ENCODE measurements at places on chromosomes 2 and 18. TPM values are rescaled to one million over a fixed set of nuclear protein-coding genes. Genes with fewer than 3 reads are reported as not detected.

Gene FAM237A
- not detected for total RNA-seq

- no peak overlapping the region for H3K4me3 ChIP-seq
- no peaks in the 10 kb centered on the region for H3K36me3 ChIP-seq
- no peak for DNase-seq
- H3K27ac ChIP-seq, result no peak overlapping the region
- H3K27me3 ChIP-seq, result no peaks in the 10 kb centered on the region
Observed at GRCh38 chr2:116586328-116586689, 1228.2 kb upstream of the DDX18 start.

DNA sequence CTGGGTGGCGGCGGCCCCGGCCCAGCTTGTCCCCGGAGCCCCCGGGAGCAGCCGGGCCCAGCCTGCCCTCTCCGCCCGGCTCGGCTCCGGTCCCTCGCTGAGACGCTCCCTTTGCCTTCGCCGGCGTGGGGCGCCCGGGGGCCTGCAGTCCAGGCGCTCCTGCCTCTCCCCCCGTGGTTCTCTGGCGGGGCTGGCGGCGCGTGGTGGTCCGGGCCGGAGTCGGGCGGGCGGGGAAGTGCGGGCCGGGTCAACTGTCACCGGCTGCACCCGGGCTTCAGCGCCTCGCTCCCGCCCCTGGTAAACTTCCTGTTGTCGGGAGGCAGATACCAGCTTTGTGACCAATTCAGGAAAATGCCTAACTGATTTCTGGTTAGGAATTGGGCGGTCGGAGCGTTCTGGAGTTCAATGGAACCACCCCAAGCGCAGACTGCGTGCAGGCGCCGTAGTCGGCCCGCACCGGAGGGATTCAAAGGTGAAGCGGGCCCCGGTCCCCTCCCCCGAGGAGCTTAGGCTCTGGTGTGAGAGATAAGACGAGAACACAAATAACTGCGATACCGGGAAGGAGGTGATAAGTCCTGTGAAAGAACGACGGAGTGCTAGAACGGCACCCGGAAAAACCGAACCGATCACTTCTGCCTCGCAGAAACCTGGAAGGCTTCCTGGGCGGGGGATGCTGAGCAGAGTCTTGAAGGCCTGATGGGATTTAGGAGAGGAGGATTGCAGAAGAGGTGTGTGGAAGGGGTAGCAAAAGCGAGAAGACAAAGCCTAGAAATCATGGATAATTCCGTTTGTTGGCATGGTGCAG is 891 bp downstream of the CAB39 start:
- peaks cover 43% of the 10 kb centered on the region for H3K4me1 ChIP-seq
- peak; percentile 80 for DNase-seq
- H3K4me3 ChIP-seq, result peak overlapping the region; percentile 95
- H3K27ac ChIP-seq, result peak overlapping the region; percentile 99
- no peaks in the 10 kb centered on the region for H3K36me3 ChIP-seq

- H3K4me1 ChIP-seq, result peaks cover 7% of the 10 kb centered on the region
- H3K27me3 ChIP-seq, result no peaks in the 10 kb centered on the region
- no peak overlapping the region for H3K4me3 ChIP-seq
- H3K36me3 ChIP-seq, result no peaks in the 10 kb centered on the region
Observed at GRCh38 chr2:15142069-15142689, 419.0 kb downstream of the NBAS start.

Gene SULT1C4
- total RNA-seq, result not detected

DNA sequence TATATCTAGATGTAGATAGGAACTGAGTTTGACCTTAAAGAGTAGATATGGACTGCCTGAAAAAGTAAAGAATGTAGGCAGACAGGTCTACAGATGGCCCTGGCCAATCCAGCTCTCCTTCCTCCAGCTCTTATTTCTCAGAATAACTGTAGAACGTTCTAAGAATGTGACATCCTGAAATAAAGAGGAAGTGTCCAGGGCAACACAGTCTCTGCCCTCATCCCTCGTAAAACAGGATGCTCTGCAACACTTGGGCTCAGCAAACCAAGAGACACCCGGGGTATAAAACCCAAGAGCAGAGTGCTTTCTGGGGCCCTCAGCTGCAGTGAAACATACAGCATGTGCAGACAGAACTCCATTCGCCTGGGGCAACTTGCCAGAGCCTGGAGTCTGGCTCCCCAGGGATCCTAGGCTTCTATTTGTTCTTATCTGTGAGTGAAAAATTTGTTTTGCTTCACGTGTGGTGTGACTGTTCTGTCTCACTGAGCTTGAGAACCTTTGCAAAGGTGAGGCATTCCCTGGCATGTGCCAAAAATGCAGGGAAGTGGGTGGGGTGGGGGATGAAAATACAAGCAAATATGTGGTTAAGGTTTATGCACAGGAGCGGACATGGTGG is 401.0 kb downstream of the SETBP1 start:
- no peaks in the 10 kb centered on the region for H3K27me3 ChIP-seq
- no peaks in the 10 kb centered on the region for H3K4me1 ChIP-seq
- no peak for DNase-seq
- H3K4me3 ChIP-seq, result no peak overlapping the region
- H3K27ac ChIP-seq, result no peak overlapping the region

- H3K4me3 ChIP-seq, result no peak overlapping the region
- DNase-seq, result no peak
- H3K27me3 ChIP-seq, result no peaks in the 10 kb centered on the region
- H3K4me1 ChIP-seq, result peaks cover 42% of the 10 kb centered on the region
Observed at GRCh38 chr2:45814488-45814887, 163.0 kb downstream of the PRKCE start.

DNA sequence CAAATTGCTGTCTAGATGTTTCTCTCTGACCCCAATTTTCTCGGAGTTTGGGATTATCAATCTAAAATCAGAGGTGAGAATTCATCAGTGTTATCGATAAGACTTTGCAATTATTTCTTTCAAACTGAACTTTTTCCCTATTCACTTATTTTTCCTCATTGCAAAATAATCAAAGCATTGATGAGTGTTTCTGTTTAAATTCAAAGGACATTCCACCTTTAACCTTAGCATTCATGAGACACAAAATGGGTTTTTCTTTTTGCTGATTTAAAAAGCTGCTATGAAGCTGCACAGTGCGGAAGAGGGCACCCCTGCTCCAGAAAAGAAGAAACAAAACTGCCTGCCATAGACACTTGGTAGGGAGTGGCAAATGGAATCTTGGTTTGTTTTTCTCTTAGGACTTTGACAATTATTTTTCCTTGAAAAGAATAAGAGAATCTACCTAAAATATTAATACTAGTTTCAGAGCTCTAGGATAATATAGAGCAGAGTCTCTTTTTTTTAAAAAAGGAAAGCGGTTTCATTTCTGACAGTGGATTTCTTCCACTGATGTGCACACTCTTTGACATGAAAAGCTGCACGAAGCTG is 203.4 kb downstream of the TGIF1 start:
- no peaks in the 10 kb centered on the region for H3K27me3 ChIP-seq
- no peaks in the 10 kb centered on the region for H3K36me3 ChIP-seq
- peak overlapping the region; percentile 49 for H3K27ac ChIP-seq

DNA sequence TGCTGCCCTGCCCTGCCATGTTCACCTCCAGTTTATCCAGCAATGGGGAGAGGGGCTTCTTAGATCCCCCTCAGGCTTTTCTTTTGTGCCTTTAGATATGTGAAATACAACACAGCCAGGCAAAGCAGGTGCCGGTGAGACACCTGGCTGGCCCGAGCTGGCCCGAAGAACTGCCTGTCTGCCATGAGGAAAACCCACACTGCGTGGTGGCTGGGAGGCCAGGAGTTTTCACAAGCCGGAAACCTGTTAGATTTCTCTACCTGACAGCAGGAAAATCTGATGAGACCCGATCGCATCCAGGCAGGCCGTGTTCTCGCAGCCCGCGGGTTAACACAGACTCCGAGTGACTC is 5.7 kb upstream of the GAL3ST2 start:
- DNase-seq, result no peak
- H3K4me3 ChIP-seq, result no peak overlapping the region
- H3K4me1 ChIP-seq, result peaks cover 10% of the 10 kb centered on the region
- no peak overlapping the region for H3K27ac ChIP-seq
- peaks cover 13% of the 10 kb centered on the region for H3K36me3 ChIP-seq
- peaks cover 10% of the 10 kb centered on the region for H3K27me3 ChIP-seq

- no peak overlapping the region for H3K27ac ChIP-seq
- H3K36me3 ChIP-seq, result no peaks in the 10 kb centered on the region
- H3K4me3 ChIP-seq, result no peak overlapping the region
- no peaks in the 10 kb centered on the region for H3K4me1 ChIP-seq
- no peak for DNase-seq
- no peaks in the 10 kb centered on the region for H3K27me3 ChIP-seq
Observed at GRCh38 chr2:155368934-155369333, 670.4 kb downstream of the KCNJ3 start.

DNA sequence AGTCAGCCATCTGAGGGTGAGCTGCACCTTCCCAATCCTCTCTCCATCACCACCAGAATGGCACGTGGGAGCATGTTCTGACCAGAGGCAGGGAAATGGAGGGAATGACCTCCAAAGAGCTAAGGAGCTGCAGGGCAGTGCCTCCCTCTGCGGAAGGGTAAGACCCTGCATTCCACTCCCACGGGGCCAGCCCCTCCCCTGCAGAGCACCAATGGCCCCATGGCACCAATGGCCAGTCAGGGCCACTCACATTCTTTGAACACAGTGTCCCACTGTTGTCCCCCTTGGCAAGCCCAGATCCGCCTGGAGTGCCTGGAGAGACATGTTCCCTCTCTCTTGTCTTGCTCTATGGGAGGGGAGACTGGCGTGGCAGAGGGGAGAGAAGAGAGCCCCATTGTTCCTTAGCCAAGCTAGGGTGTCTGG is 164.4 kb downstream of the TNS1 start:
- H3K4me1 ChIP-seq, result peaks cover 56% of the 10 kb centered on the region
- peak overlapping the region; percentile 80 for H3K27ac ChIP-seq
- H3K4me3 ChIP-seq, result no peak overlapping the region
- DNase-seq, result no peak

Gene CHRNG
- not detected for total RNA-seq

GRCh38 chr18:21678859-21679258 is 25.7 kb downstream of the ABHD3 start:
- no peak overlapping the region for H3K4me3 ChIP-seq
- DNase-seq, result no peak
- no peaks in the 10 kb centered on the region for H3K27me3 ChIP-seq
- no peaks in the 10 kb centered on the region for H3K36me3 ChIP-seq
- no peak overlapping the region for H3K27ac ChIP-seq
- peaks cover 5% of the 10 kb centered on the region for H3K4me1 ChIP-seq

DNA sequence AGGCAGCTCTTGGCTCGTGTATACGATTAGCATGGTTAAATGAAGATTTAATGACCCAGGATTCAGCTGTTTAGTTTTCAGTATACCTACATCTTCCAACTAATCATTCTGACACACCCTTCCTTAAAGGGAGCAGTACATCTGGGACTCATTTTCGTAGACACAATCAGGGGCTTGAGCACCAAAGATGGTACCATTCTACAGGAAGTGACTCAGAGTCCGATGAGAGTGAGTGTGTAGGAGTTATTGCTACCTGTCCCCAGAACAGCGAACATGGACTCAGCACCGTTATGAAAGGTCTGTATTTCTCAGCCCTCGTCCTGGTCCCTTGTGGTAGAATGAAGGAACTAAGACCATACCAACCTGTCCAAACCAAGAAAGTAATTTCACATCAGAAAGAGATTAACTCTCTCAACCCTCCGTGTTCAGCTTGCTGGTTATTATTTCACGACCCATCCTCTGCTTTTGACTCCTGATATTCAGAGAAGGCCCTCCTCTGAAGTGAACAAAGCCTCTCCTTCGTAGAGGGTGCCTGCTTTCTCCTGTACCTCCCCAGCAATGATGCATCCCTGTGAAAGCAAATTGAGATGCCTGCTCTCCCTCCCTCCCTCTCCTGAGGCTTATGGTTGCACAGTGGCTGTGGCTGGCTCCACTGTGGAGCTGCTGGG is 214.8 kb downstream of the MTX2 start:
- no peak overlapping the region for H3K27ac ChIP-seq
- no peaks in the 10 kb centered on the region for H3K27me3 ChIP-seq
- no peaks in the 10 kb centered on the region for H3K36me3 ChIP-seq
- no peak overlapping the region for H3K4me3 ChIP-seq
- DNase-seq, result no peak

Gene BCL11A
- total RNA-seq, result 67.1 TPM

DNA sequence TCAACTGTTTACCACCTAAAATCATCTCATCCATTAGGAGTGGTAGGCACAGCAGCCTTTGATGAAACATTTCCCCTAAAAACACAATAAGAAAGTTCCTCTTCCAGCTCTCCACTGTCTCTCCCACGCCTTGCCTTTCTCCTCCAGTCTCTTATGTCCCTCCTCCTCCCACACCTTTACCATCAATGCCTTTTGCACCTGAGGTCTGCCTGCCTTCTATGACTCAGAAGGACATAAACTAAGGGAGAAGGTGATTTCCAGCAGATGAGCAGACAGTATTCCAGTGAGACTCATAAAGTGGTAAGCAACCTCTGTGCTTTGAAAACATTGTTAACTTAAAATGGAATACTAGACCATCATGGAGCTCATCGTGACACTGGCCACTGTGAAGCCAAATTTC is 34.2 kb upstream of the NDUFV2 start:
- no peak overlapping the region for H3K27ac ChIP-seq
- H3K36me3 ChIP-seq, result no peaks in the 10 kb centered on the region
- peaks cover 2% of the 10 kb centered on the region for H3K4me1 ChIP-seq
- no peak overlapping the region for H3K4me3 ChIP-seq

DNA sequence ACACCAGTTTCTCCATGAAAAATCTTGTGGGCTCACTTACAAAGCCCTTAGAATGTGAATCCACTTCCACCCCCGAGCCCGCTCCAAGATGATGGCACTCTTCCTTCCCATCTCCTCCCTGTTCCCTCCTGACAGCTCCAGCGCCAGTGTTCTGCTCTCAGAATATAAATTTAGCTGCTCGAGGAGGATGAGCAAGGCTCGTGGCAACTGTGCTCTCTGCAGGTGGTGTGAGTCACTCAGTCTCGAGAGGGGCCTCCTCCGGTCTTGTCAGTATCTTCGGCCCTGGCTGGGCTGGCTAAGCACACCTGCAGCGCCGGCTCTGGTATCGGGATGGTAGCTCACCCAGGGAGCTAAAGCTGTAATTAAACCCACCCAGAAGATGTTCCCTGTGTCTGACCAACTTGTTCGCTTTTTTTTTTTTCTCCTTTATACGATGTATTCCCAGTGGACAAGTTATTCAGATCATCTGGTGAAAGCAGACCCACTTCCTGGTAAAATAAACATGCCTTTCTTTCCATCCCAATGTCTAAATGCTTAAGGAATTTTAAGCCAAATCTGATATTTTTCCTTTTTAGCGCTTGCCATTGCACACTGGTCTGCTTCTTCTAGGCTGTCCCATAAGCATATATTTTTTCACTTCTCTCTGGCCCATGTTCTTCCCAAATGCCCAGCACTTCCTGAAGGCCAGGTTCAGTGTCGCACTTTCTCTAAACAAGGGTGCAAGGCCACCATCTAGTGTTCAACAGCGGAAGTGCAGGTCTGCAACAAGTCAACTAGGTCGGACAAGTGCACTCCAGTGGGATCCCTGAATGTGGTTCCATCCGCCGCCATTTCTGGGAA is 31.4 kb upstream of the YPEL5 start:
- H3K27me3 ChIP-seq, result no peaks in the 10 kb centered on the region
- DNase-seq, result peak; percentile 87
- no peak overlapping the region for H3K4me3 ChIP-seq
- no peaks in the 10 kb centered on the region for H3K36me3 ChIP-seq
- H3K27ac ChIP-seq, result no peak overlapping the region
- H3K4me1 ChIP-seq, result no peaks in the 10 kb centered on the region

Gene B4GALT6
- 3.4 TPM for total RNA-seq

Measured in suprapubic skin (tissue), 4 donors.